ENCODE measurements at places on chromosomes 6 and 20. TPM values are rescaled to one million over a fixed set of nuclear protein-coding genes. Genes with fewer than 3 reads are reported as not detected.

OXT gene
- not detected for total RNA-seq

SLC32A1 gene
- total RNA-seq = not detected

SLC35F1 gene
- 3.6 TPM for total RNA-seq

WTAP gene
- 70.1 TPM for total RNA-seq

COL20A1 gene
- total RNA-seq = 0.14 TPM

- DNase-seq = no peak
Measured at GRCh38 chr20:40631119-40631631, 57.9 kb downstream of the MAFB start.

GRCh38 chr6:111550953-111551352 is 54.7 kb downstream of the TRAF3IP2 start:
- DNase-seq = no peak

DNA sequence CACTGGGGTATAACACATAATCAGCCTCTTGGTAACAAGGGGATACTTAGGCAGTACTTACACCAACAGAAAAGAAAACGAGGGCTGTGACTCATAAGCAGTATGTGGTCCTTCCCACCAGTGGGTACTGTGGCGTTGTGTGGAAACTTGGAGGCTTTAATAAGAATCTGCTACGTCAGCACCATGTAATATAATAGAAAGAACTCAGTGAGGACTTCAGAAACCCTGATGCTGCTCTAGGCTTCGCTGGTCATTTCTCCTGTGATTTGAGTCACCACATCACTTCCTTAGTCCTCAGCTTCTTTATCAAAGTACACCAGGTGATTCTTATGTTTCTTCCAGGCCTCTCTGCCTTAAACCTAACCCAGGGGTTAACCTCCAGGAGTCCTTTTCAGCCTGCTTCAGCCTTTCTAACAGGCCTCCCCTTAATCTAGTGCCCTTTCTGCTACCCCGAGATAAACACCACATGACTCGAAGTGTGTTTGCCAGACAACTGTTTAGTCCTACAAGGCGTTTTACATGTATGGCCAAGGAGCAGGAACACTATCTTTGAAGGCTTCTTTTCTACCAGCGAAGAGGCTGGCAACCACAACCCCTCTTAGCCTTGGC is 68.5 kb downstream of the FYN start:
- no peak for DNase-seq

GRCh38 chr6:47034926-47035325 is 7.2 kb downstream of the ADGRF1 start:
- no peak for DNase-seq
